Dorsolateral prefrontal cortex (tissue), 122 donors: ENCODE measurements at places on chromosomes 7 and 10.

- no peak for DNase-seq
These were observed 11.3 kb downstream of the NOD1 start for GRCh38 chr7:30467271-30467670.

DNA sequence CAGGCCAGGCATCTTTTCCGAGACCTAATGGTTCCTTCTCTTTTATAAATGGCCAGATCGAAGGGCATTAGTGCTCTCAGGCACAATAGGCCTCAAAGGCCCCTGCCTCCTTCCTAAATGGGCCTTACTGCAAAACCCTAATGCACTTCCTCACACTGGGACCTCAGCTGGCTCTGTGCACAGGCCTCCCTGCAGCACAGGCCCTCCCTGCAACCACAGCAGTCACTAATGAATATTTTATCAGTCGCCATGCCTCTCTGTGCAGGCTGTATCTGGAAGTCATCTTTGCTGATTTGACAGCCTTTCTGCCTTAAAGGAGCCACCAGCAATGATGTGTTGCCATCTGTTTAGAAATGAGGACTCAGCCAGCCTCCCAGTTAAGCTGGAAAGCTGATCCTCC lies 54.9 kb upstream of the SDK1 start:
- DNase-seq = no peak

DNA sequence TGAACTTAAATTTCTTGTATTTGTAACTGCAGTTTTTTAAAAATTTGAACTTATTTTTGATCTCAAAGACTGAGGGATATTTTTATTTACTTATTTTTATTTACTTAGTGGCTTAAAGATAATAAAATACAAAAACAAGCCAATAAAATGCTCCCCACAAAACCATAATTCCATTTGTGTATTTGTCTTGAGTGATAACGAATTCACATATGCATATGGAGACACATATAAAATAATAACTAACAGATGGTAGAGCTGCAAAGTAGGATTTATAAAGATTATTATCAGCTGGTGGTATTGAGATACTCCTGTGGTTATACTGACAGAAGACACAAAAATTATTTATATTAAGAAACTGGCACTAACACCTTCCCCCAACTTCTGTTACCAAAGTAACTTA lies 90.2 kb upstream of the RPA3 start:
- DNase-seq = no peak

DNA sequence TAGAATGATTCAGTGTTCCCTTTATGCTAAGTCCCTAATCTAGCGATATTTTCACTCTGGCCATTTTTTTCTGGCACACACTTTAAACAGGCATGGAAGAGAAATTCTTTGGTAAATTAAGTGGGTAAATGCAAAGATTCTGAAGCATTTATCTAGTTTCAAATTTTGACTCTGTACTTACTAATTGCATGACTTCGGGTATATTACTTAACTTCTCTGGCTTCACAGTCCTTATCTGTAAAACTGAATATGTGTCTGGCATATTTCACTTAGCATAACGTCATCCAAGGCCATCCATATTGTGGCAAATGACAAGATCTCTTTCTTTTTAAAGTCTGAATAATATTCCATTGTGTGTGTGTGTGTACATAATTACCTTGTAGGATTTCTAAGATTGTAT lies 114.5 kb downstream of the MBL2 start:
- no peak for DNase-seq

- DNase-seq = no peak
These were observed at the start of gene TEX36 for GRCh38 chr10:125683063-125683462. Gene TEX36 (minus strand): TSS chr10:125683163. CDS start chr10:125682989, 174 bp downstream.

- DNase-seq = peak; percentile 55
These were observed 924 bp downstream of the BMPR1A start for GRCh38 chr10:86757113-86757972.

DNA sequence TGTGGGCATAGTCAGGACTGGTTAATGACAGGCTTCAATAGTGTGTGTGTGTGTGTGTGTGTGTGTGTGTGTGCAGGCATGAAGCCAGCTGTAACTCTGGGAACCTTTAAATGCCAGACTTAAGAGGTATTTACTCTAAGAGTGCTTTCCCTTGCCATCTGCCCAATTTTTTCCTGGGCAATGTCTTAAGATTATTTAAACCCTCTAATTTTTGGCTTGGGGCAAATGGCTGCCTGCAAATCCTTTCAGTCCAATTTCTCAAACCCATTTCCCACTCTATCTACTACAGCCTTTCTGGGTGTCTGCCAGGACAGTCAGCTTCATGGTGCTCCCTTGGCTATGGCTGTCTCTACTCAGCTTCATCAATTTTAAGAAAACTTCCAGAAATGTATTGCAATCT lies 62.6 kb upstream of the C1GALT1 start:
- DNase-seq = no peak

- DNase-seq = no peak
These were observed 55.9 kb downstream of the SHH start for GRCh38 chr7:155756322-155756721.

DNA sequence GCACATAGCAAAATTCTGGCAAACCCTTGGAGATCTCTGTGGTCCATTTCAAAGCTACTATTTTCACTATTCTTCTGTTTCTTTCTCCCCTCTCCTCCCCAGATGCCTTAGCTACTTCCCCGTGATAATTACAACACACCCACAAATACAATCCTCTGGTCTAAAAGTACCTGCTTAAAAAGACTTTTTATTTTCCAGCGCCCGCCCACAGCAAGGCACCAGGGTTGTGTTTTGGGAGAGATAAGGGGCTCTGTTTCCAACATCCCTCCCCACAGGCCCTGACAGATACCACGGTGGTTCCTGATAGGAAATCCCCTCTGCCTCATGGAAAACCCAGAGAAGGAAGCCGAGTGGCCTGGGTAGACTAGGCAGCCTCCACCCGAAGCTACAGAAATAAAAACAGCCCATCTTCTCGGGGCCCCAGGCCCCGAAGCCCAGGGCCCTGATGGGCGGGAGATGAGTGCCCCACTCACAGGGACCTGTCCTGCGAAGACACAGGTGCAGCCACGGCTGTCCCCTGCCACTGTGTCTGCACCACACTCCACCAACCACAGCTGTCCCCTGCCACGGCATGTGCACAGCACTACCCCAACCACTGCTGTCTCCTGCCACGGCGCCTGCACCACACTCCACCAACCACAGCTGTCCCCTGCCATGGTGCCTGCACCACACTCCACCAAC lies 19.7 kb downstream of the CALML5 start:
- no peak for DNase-seq

GRCh38 chr10:77526868-77527617 lies 110.6 kb downstream of the KCNMA1 start:
- no peak for DNase-seq

- no peak for DNase-seq
These were observed 51.6 kb downstream of the CHST3 start for GRCh38 chr10:72015841-72016240.

DNA sequence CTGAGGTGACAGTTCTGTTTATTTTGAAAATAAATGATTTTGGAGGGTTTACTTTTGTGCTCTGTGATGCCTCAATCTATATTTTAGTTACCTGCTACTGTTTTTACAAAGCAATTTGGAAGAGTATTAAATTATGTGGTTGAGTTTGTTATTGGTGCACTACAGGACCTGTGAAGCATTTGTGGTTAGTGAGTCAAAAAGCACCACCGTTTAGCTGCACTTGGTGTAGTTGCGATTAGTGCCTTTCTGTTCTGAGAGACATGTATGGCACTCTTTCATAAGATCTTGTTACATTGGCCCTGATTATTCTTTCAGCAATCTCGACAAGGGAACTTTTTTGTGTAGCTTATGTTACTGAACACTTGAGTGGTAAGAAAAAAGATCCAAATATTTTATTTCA lies 132.2 kb downstream of the BBS9 start:
- DNase-seq = no peak

DNA sequence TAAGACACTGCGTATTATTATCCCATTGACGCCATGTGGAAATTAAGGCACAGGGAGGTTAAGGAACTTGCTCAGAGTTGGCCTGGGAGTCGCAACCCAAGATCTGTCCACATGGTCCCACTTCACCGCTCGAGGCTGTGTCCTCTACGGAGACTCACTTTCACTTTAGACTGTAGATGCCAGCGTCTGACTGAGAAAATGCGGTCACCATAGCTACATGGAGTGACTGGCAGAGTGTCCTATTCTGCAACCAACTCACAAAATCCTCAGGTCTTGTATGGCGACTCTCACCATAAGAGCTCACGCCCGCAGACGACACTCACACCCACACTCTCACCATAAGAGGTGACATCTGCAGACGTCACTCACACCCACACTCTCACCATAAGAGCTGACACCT lies 257.9 kb downstream of the PTPRN2 start:
- no peak for DNase-seq

DNA sequence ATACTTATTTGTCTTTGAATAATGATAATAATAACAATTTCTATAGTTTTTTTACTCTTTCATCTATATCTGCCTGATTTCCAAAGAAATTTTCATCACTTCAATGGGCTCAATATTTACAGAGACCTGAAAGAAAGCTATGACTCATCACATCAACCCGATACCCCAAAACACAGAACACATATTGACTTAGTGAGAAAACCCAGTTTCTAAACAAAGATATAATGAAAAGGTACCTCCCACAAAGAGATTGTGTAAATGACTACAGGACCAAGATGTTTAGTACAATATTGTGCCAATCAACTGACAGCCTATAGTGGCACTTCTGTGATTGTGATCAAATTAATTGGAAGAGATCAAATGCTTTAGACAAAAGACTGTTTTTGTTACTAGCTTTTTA lies 133.9 kb downstream of the PCDH15 start:
- DNase-seq = no peak

DNA sequence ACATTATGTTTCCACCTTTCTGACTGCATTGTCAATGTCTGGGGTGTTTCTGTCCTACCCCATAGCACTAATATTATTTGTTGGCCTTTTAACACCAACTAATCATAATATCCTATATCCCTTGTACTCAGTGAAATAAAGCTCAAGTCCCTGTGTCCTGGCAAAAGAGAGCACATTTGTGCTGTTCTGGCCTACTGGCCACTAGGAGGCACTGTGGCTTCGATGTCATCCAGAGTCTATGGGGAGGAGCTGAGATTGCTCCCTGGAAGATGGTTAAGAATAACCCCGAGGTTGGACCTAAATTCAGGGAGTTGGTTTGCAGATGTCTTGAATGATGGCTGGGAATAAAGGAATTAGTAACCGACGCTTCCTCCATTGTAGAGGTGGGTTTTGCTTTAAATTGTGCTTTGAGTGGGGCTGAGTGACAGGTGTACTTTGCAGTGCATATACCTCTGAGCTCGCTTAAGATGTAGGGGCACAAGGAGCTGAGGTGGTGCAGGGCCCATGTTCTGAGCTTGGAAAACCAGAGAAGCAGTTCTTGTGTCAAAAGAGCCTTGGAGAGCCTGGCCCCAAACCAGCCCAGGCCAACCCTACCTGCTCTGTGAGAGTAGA lies 191.2 kb upstream of the PRSS1 start:
- no peak for DNase-seq

DNA sequence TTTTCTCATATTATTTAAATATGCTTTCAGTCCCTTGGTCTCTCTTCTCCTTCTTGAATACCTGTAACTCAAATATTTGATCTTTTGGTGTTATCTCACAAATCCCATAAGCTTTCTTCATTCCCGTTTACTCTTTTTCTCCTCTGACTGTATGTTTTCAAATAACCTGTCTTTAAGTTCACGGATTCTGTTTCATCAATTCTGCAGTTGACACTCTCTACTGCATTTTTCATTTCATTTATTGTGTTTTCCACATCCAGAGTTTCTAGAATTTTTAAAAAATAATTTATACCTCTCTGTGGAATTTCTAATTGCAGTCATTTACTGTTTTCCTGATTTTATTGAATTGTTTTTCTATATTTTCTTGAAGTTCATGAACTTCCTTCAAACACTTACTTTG lies 298.4 kb downstream of the PTPRN2 start:
- no peak for DNase-seq

GRCh38 chr7:91289633-91290254 lies 25.5 kb downstream of the FZD1 start:
- no peak for DNase-seq

DNA sequence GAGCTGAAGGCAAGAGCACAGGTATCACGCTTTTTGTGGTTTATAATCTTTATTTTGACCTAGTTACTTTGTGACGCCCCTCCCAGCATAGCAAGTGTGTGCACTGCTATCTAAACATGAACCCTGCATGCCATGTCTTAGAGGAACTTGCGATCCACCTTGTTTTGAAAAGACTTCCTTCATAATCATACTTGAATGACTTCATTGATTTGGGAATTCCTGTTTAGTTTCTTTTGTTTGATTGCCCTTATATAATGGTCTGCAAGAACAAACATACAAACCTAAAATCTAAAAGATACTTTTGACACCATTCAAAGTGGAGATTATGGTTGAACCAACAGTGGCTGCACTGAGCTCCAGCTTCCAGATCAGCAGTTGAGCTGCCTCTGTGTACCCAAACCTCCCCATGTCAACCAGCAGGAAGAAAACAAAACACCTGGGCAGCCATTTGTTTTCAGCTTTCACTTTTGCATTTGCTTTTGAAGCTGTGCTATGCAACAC lies 132.6 kb downstream of the CELF2 start:
- no peak for DNase-seq

DNA sequence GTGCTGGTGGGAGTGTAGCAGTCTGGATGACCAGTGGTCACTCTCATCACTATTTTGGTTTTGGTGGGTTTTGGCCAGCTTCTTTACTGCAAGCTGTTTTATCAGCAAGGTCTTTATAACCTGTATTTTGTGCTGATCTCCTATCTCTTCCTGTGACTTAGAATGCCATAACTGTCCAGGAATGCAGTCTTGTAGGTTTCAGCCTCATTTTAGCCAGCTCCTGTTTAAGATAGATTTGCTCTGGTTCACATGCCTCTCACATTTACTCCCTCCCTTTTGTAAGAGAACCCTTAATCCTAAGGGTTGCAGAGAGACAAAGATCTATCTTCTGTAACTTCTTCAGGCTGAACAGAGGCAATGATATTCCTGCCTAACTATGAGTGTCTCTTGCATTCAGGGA lies 51.2 kb upstream of the INHBA start:
- DNase-seq = no peak

DNA sequence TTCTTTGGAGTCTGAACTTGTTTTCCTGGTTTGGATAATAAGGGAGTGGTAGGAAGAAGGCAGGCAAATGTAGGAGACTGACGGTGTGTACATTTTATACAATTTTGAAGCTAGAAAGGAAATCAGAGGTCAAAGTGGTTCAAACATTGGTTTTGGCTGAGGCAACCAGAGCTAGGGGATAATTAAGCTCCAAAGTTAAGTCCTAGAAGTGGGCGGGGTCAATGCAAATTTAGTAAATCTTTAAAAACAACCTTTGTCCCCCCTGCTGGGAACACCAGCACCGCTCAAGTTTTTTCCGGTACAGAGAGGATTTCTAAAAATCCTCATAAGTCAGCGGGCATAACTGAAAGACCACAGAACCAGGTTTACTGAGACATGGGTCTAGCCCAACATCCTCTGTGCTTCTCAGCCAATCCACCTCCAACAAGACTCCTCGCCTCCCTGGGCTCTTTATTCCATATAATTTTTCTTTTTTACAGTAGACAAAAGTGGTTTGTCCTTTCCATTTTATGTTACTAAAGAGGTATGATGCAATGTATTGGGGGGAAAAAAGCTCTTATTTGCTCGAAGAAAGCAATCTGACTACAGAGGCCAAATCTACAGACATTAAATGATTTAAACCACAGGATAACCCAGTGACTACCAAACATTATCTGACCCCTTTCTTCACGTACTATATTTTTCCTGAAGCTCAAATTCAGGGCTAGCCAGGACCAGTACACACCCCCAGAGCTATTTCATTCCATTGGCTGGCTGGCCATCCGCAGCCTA lies 1.6 kb downstream of the GLUD1 start:
- DNase-seq = no peak

- DNase-seq = no peak
These were observed 119.4 kb downstream of the DYNC2I1 start for GRCh38 chr7:158975526-158976467.
